Fibroblast of skin of abdomen (primary cell): ENCODE measurements at places on chromosomes 12 and 14.

GRCh38 chr14:87874676-87875075 lies 118.3 kb downstream of the GALC start:
- DNase-seq, result no peak

- peak; percentile 2 for DNase-seq
Measured at GRCh38 chr12:28767836-28768348, 381.2 kb upstream of the FAR2 start.

GRCh38 chr14:55814873-55815272 lies 234.9 kb downstream of the KTN1 start:
- DNase-seq, result peak; percentile 21

- peak; percentile 62 for DNase-seq
Measured at GRCh38 chr14:22791301-22791700, 23.9 kb downstream of the SLC7A7 start.

DNA sequence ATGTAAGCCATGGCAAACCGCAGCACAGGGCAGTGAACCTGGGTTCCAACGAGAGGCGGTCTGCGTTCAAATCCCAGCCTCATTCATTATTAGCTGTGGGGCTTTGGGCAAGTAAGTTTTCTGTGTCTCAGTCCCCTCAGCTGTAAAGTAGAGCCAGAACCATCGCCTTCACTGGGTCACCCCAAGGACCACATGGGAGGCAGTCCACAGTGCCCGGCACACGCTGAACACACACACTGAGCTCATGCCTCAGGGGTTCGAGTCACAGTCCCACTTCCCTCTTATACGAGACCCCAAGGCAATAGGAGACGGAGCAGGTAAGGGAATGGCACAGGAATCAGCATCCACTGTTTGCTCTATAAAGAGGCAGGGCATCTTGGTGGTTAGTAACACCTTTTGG lies 19.1 kb downstream of the LRTM2 start:
- no peak for DNase-seq
